Spinal cord (tissue), 10 donors: ENCODE measurements at places on chromosomes 1 and 21.
A peak's percentile ranks its signal among the peaks of the same experiment; 100 is the strongest.

GRCh38 chr1:15063346-15063745, 90.2 kb upstream of the TMEM51 start:
- no peak for DNase-seq

- peak; percentile 20 for DNase-seq
Measured at GRCh38 chr1:190935925-190936324, 458.3 kb upstream of the BRINP3 start.

DNA sequence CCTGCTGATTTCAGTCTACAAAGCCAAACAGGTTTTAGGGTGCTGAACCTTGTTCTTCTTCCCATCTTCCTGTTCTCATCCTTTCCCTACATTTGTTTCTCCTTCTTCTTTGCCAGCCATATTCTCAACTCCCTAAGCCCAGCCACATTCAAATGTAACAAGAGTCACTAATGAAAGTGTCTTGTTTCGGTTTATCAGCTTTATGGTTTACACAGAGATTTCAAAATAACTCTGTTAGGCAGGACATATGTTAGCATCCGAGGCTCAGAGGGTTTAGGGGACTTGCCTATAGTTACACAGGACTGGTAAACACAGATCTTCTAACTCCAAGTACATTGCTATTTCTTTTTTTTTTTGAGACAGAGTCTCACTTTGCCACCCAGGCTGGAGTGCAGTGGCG, 61.3 kb downstream of the NDUFS5 start:
- DNase-seq, result no peak

- no peak for DNase-seq
Measured at GRCh38 chr1:164479242-164479641, 79.7 kb upstream of the PBX1 start.

DNA sequence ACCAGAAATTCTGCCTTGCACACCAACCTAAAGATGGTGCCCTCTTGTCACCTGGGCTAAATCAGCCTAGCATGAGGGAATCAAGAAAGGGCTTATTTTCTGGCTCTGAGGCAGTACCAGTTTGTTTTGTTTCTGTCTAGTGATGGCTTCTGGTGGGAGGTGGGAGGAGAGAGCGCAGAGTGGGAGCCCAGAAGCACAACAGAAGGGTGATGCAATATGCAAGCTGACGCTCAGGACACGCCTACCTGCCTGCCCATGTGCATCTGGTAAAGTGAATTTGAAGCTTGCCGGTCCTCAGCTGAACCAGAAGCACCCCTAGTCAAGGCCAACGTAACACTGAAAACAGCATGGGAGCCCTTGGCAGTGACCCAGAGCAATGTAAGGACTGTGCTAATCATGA, 138.4 kb upstream of the TIAM1 start:
- no peak for DNase-seq

DNA sequence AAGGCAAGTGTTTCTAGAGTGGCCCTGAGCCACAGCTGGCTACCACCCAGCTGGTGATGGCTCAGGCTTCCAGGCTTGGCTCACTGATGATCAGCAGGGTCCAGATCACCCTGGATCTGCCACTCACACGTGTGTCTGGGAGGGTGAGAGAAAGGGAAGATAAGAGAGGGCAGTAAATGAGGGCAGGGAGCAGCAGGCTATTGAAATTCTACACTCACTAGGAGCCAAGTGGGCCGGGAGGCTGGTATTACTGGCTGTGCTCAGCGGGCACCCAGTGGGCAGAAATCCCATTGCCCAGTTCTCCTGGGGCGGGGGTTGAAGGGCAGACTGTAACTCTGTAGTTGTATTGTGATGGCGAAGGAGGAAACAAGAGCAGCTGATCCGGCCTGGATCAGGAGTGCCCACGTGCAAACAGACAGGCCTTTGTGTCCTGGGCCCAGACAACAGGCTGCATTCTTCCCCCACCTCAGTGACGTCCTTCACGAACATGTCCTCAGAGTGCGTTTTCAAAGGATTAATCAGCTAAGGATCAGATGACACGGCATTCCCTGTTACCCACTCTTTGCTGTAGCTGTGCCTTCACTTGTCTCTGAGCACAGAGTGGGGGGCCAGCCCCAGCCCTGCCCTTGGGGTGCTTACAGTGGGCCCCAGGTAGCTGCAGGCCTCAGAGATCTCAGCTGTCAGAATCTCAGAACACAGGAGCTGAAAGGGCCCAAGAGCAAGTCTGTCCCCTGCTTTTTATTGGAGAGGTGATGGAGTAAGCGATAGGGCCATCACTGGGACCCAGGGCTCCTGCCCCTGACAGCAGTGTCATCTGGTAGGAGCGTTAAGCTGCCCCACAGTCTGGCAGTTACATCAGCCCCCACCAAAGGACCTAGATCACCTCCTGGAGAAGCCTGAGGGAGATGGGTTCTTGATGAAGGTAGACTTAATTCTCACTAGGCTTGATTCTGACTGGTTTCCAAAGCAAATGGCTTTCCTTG, 60.5 kb downstream of the ATP1A1 start:
- DNase-seq, result no peak

- peak; percentile 75 for DNase-seq
Measured at GRCh38 chr21:24903994-24904635, 703.2 kb downstream of the MRPL39 start.

GRCh38 chr1:74199504-74199903, 1.5 kb downstream of the FPGT start:
- DNase-seq, result no peak

DNA sequence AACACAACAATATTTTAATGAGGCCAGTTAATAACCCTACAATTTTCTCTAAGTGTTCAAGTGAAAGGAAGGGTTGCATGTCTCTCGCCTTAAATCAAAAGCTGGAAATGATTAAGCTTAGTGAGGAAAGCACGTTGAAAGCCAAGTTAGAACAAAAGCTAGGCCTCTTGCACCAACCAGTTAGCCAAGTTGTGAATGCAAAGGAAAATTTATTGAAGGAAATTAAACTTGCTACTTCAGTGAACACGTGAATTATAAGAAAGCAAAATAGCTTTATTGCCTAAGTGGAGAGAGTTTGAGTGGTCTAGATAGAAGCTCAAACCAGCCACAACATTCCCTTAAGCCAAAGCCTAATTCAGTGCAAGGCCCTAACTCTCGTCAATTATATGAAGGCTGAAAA, 135.6 kb downstream of the DUSP10 start:
- DNase-seq, result no peak

- no peak for DNase-seq
Measured at GRCh38 chr1:234665975-234666605, 56.1 kb upstream of the IRF2BP2 start.

DNA sequence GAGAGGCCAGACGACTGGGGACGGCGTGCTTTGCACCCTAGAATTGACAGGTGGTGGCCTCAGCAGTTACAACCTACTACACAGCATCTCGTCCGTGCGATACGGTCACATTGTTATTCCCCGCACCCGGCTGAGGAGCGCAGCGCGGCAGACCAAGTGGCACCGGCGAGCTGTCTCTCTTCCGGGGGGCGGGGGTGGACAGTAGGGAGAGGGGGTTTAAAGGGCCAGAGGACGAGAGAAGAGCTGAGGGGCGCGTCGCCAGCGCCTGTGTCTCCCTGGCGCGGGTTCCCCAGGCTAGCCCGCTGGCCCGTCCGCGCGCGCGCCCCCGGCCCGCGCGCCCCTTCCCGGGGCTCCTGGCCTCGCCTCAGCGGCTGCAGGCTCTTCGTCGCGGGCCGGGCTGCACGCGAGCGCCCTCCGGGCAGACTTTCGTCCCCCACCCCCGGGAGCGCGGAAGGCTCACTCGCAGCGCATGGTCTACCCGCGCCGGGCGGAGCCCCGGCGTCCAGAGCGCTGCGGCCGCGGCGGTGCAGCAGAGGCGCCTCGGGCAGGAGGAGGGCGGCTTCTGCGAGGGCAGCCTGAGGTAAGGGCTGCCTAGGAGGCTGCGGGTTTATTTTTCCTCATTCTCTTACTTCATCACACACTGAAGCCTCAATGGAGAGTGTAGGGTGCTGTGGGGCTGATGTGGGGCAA, at the start of gene PDE4B:
Gene PDE4B (plus strand): TSS at position 227 of the 690 bp plus-strand sequence.
- DNase-seq, result peak; percentile 28

- no peak for DNase-seq
Measured at GRCh38 chr1:96649301-96649700, 72.3 kb upstream of the PTBP2 start.

GRCh38 chr1:154938604-154939399, 2.3 kb upstream of the PMVK start:
- DNase-seq, result no peak

GRCh38 chr1:229480495-229480894, 27.6 kb downstream of the NUP133 start:
- DNase-seq, result no peak

- no peak for DNase-seq
Measured at GRCh38 chr1:219293410-219293809, 119.7 kb downstream of the LYPLAL1 start.
